ENCODE measurements at places on chromosomes 2 and 18.
A peak's percentile ranks its signal among the peaks of the same experiment; 100 is the strongest.

DNA sequence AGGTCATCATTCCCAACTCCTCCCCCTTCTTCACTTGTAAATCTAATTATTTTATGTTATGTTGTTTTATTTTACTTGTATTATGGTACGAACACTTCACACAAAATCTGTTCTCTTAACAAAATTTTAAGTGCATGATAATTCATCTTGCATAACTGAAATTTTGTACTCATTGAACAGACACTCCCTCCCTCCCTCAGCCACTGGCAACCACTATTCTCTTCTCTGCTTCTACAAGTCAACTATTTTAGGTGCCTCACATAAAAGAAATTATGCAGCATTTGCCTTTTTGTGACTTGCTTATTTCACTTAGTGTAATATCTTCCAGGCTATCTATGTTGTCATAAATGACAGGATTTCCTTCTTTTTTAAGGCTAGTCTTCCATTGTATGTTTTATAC is 30.4 kb upstream of the OSBPL6 start:
- no peak for DNase-seq

DNA sequence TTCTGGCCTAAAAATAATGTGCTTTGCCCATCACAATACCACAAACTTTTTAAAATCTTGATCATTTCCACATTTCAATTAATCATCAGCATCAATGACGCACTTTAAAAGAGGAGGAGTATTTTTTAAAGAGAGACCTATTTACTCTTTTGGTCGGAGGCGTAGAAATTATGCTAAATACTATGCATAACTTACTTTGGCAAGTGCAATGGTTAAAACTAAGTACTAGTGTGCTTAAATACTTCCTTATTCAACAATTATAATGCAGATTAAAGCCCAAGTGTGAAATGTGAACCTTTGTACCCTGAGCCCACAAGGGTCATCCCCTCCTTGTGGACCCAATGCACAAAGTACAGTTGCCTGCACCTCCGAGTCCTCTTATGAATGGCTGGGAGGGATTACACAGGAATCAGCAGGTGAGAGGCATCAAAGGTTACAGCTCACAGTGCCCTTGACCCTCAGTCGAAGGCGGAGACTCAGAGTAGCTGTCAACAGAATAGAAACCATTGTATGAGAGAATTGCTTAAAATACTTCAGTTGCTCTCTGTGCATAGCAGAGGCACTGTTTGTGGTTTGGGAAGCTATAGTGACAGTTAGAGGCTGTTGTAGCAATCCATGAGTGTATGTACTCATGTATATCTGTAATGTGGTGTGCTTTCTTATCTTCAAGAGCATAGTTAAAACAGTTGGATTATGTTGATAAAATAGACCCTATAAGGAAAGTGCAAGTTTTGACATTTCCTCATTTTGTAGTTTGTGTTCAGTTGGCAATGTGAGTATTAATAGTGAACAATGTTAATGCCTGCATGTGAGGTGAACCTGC is 151.7 kb upstream of the ITGA4 start:
- DNase-seq = peak; percentile 24

- DNase-seq = no peak
Measured at GRCh38 chr2:5975401-5975800, 283.2 kb downstream of the SOX11 start.

DNA sequence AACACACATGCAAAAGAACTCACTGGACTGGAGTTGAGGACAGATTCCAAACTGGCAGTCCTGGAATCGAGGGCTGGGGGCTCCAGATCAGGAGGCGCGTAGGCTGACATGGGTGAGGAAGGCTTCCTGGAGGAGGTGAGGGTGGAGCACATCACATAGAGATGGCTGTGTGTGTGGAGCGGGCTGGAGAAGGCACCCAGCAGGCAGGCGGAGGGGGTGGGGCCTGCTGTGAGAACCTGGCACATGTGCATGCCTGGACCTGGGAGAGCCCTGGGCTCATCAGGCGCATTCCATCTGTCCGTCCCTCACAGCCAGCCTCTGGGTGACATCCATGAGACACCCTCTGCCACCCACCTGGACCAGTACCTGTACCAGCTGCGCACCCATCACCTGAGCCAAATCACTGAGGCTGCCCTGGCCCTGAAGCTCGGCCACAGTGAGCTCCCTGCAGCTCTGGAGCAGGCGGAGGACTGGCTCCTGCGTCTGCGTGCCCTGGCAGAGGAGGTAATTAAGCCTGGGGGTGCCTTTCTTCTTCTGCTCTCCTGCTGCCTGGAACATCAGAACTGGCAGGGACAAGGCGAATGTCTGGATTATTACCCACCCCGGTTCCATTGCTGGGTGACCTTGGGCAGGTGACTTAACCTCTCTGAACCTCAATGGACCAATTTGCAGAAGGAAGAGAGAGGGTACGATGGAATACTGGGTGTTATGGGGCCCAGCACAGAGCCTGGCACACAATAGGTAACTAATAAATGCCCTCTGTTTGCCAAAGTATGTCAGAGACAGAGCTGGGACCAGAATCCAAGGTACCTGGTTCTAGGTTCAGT is 108.3 kb downstream of the DYSF start:
- no peak for DNase-seq

- DNase-seq = no peak
Measured at GRCh38 chr2:3024401-3024935, 353.1 kb downstream of the EIPR1 start.

- DNase-seq = no peak
Measured at GRCh38 chr2:163364736-163365135, 371.1 kb downstream of the FIGN start.

DNA sequence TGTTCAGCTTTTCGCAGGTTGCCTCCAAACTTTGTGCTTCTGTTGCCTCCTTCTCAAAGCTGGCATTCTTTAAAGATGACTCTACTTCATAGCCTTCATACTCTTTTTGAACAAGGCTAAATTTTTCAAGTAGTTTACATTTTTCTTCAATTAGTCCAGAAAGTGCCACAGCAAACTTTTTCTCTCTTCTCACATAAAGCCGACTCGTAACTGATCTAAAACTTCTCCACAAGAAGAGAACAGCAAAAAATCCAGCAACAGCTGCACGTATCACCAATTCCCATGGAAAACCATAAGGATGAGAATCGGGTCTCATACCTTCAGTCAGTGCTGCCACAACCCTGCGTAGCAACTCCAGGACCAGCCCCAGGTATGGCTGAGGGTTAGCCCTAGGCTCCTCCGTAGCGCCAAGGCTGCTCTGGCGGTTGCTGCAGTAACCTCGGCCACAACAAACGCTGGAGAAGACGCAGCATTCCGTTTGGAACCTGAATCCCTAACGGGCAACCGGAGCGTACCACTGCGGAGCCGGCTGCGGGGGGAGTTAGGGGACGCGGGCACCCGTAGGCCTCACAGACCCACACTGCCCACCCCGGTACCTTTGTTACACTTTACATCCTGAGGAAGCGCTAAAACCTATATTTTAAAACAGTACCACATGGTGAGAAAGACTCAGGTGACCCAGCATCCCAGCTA is at the start of gene CTAGE1:
Gene CTAGE1 (minus strand): TSS at position 420 of the 693 bp plus-strand sequence. CDS start 104 bp downstream, at position 316.
- DNase-seq = no peak

- DNase-seq = no peak
Measured at GRCh38 chr18:49011291-49011746, 60.6 kb upstream of the SMAD7 start.

All from stimulated activated CD4-positive, alpha-beta T cell treated with anti-CD3 and anti-CD28 coated beads, Interleukin-15, amount 100 ng/mL, for 24 hours (primary cell).